Activated naive CD8-positive, alpha-beta T cell treated with anti-CD3 and anti-CD28 coated beads, Interleukin-2, amount 10 ng/mL, durations not matched to agents 7 days and 5 days (primary cell): ENCODE measurements at places on chromosomes 1 and 21.

DNA sequence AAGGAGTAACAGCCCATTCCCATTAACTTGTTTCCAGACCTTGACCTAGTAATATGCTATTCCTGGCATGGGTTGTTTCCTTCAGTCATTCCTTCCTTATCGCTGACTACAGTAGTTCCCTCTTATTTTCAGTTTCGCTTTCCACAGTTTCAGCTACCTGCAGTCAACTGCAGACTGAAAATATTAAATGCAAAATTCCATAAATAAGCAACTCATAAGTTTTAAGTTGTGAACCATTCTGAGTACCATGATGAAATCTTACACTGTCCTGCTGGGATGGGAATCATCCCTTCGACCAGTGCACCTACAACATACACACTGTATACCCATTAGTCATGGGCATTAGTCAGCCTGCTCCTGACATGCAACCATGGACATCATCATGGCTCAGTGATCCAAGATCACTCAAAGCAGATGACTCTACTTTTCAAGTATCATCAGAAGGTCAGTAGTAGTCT, 66.7 kb downstream of the CCDC30 start:
- H3K27ac ChIP-seq: peak overlapping the region; percentile 76
- H3K27me3 ChIP-seq: peaks cover 3% of the 10 kb centered on the region
- peaks cover 18% of the 10 kb centered on the region for H3K4me1 ChIP-seq
- no peak for DNase-seq
- H3K36me3 ChIP-seq: peaks cover 11% of the 10 kb centered on the region

GRCh38 chr21:38266732-38267131, 9.9 kb downstream of the KCNJ15 start:
- no peak overlapping the region for H3K27ac ChIP-seq
- H3K4me1 ChIP-seq: no peaks in the 10 kb centered on the region

DNA sequence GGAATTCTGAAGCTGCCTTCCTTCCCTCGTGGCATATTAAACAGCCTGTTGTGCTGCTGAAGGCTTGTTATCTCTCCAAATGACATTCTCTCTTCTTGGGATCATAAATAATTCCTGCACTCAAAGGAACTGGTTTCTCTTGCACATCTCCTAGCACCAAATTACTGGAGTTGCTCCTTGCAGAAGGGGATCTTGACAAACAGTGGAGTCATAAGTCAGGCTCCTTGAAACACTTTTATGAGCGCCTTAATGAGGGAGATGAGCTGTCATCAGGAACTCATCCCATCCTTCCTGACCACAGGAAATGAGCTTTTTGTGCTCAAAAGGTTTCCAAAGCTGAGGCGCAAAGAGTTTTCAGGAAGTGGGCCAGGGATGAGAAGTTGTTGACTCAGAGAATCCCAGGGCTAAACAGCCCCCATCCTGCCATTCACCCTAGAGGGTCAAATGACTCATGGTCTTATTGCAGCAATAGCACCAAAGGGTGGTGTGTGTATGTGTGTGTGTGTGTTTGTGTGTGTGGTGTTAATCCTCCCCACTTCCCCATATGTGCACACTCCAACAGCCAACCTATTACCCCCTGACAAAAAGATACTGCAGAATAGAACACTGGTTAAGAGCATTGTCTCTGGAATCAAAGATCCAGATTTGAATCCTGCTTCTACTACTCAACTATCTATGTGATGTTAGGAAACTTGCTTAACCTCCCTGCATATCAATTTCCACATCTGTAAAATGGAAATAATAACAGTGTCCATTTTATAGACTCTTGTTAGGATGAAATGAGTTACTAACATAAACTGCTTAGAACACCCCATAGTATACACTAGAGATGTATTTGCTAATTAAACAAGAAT, 2.8 kb upstream of the PHC2 start:
- H3K4me1 ChIP-seq: peaks cover 8% of the 10 kb centered on the region
- no peak for DNase-seq
- peaks cover 32% of the 10 kb centered on the region for H3K27me3 ChIP-seq
- no peak overlapping the region for H3K4me3 ChIP-seq
- H3K36me3 ChIP-seq: no peaks in the 10 kb centered on the region

DNA sequence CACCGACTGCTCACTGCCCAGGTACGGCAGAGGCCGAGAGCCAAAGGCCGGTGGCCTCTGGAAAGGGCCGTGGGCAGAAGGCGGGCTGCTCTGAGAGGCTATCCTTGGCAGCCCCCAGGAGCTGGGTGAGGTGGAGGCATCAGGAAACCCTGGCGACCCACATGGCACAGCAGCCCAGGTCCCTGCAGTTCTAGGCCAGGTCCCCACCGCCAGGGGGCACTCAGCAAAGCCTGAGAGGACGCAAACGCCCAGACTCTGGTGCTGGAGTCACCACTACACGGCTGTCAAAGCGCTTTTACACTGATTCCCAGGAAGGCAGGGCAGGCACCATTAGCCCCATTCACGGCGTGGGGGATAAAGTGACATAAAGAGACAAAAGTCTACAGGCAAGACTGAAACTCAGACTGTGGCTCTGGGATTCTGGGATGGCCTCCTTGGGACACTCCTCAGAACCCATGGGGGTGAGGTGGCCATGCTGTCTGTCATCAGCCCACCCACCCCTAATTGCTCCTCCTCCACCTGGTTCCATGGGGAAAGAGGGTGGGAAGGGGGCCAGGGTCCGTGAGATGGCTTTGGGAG, 4.9 kb downstream of the PLEKHG5 start:
- H3K4me3 ChIP-seq: no peak overlapping the region
- H3K4me1 ChIP-seq: peaks cover 12% of the 10 kb centered on the region
- H3K36me3 ChIP-seq: no peaks in the 10 kb centered on the region
- DNase-seq: peak; percentile 90
- peaks cover 28% of the 10 kb centered on the region for H3K27me3 ChIP-seq

GRCh38 chr21:31409831-31410487, 65.9 kb upstream of the TIAM1 start:
- H3K27me3 ChIP-seq: no peaks in the 10 kb centered on the region
- no peak for DNase-seq
- H3K27ac ChIP-seq: no peak overlapping the region
- peaks cover 3% of the 10 kb centered on the region for H3K36me3 ChIP-seq

GRCh38 chr1:63642901-63643300, 49.7 kb downstream of the PGM1 start:
- H3K36me3 ChIP-seq: peaks cover 58% of the 10 kb centered on the region
- DNase-seq: no peak
- H3K4me1 ChIP-seq: peaks cover 23% of the 10 kb centered on the region
- H3K27ac ChIP-seq: no peak overlapping the region
- no peak overlapping the region for H3K4me3 ChIP-seq
- no peaks in the 10 kb centered on the region for H3K27me3 ChIP-seq

DNA sequence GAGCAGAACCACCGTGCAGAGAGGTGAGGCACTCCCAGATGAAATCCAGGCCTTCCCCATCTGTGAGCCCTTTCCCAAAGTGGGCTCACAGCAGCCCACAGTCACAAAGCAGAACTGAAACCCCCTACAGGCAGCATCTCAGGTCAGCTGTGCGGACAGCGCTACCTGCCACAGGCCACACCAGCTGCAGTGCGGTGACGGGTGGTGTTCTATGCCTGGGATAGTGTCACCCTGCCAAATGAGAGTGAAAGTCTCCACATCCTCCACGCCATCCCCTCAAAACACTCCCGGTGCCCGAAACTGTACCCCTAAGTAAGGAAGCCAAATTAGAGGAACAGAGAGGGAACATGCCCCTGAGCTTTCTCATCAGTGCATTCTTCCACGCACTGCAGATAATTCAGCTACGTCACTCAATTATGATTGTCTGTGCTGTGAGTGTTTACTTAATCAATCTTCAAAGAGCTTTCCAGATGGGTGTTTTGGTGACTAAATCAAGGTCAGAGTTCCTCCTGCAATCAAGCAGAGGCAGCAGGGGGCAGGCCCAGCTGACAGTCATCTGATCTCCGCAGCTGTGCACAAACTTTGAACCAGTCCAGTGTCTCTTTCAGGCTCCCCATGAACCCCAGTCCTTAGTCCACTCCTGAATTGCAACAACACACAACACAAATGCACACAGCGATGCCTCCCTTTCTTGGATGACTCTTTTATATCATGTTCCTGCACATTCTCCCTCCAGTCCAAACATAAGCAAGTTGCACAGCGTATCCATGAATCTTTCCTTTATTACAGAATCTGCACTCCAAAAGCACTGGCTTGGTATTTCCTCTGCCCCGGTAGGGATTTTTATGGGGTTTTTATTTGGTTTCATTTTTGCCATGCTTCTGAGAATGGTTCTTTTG, 150.0 kb downstream of the TOMM20 start:
- no peaks in the 10 kb centered on the region for H3K27me3 ChIP-seq
- peaks cover 56% of the 10 kb centered on the region for H3K4me1 ChIP-seq
- no peaks in the 10 kb centered on the region for H3K36me3 ChIP-seq
- peak overlapping the region; percentile 87 for H3K27ac ChIP-seq
- H3K4me3 ChIP-seq: peak overlapping the region; percentile 74

DNA sequence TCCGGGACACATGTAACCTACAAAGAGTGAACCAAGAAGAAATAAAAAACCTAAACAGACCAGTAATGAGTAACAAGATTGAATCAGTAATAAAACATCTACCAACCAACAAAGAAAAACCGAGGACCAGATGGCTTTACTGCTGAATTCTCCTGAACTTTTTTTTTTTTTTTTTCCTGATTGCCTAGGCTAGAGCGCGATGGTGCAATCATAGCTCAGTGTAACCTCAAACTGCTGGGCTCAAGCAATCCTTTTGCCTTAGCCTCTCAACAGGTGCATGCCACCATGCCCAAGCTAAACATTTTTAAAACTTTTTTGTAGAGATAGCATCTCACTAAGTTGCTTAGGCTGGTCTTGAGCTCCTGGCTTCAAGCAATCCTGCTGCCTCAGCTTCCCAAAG, 11.2 kb upstream of the FGGY start:
- no peaks in the 10 kb centered on the region for H3K36me3 ChIP-seq
- DNase-seq: no peak
- H3K27me3 ChIP-seq: peaks cover 22% of the 10 kb centered on the region
- no peak overlapping the region for H3K27ac ChIP-seq
- H3K4me3 ChIP-seq: no peak overlapping the region

DNA sequence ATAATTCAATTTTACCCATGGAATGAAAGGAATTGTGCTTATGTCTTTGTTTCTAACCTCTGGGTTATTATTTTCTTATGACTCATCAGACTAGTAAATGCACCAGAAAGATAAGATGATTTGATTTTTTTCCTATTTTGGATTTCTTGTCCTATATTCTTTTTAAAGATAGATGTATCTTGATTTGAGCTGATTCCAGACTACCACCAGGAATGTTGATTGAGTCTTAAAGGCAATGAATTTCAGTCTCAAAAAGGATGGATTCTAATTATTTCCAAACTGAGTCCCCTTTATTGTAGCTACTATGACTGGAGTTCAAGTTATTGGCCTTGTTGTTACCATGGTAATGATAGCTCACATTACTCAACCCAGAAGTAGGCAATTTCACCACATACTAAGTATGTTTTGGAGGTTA, 95.8 kb upstream of the RGS4 start:
- H3K27ac ChIP-seq: no peak overlapping the region
- no peaks in the 10 kb centered on the region for H3K36me3 ChIP-seq
- no peaks in the 10 kb centered on the region for H3K27me3 ChIP-seq
- no peak overlapping the region for H3K4me3 ChIP-seq
- no peak for DNase-seq

DNA sequence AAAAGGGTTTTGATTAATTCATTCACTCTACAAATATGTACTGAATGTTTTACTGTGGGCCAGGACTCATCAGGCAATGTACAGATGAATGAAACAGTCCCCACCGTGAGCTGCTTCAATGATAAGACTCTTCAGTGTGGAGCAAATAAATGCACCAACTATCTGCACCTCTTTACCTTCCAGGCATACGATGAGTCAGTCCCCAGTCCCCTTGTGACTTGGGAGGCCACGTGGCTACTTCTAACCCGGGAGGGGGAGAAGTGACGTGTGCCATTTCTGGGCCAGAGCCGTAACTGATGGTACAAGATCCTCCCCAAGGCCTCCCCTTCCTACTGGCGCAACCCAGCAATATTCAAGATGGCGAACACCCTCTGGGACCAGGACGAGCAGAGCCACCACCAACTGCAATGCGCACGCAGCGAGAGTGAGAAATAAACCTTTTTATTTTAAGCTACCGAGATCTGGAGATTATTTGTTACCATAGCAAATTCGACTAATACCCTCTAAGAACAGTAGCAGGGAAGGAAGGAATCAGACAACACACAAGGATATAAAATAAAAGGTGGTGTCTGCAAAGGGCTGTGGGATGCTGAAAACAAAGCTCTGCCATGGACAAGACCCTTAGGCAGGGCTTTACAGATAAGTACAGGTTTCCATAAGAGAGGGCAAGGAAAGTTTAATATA, 74.5 kb downstream of the NPHP4 start:
- H3K27me3 ChIP-seq: no peaks in the 10 kb centered on the region
- no peak for DNase-seq
- H3K36me3 ChIP-seq: no peaks in the 10 kb centered on the region
